Stimulated activated CD4-positive, alpha-beta T cell treated with anti-CD3 and anti-CD28 coated beads, Interleukin-12 subunit alpha, Interleukin-12 subunit beta, amount 100 ng/mL, for 4 hours (primary cell): ENCODE measurements at places on chromosomes 5 and 9.

GRCh38 chr5:102750151-102750834 is 4.8 kb upstream of the PAM start:
- no peak for DNase-seq

DNA sequence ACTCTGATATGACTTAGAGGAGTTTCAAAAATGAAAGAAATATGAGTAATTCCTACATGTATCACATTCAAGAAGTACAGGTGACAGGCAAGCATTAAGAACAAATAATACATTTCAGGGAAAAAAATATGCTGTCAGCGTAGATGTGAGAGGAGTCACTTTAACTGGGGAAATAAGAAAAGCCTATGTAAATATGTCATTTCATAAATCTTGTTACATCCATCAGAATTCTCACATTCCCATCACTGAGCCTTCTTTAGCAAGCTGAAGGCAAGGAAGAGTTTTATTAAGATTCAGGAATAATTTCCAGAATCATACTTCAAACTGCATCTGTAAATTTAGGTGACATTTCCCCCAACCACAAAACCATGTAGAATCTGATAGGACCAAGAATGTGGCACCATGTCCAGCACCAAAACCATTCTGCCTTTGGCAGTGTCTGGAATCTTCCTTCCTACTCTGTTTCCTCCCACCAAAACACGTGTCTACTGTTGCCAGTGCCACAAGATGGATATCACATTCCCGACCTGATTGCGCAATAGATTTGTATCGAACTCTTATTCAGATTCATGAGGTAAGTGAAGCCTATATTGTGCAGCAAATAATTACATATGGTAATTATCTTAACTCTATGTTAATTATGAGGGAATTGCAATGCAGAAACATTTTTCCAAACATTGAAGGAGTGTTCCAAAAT is 690.9 kb downstream of the ISL1 start:
- DNase-seq: no peak

GRCh38 chr5:37400501-37400900 is 21.4 kb downstream of the WDR70 start:
- DNase-seq: no peak

- no peak for DNase-seq
Observed at GRCh38 chr9:135524130-135524861, 3.1 kb downstream of the LCN1 start.

GRCh38 chr5:40828021-40828631 is 6.9 kb downstream of the RPL37 start:
- no peak for DNase-seq

- DNase-seq: no peak
Observed at GRCh38 chr9:79409182-79409823, 162.5 kb upstream of the TLE4 start.

GRCh38 chr5:133123297-133123696 is 71.5 kb downstream of the HSPA4 start:
- DNase-seq: no peak

DNA sequence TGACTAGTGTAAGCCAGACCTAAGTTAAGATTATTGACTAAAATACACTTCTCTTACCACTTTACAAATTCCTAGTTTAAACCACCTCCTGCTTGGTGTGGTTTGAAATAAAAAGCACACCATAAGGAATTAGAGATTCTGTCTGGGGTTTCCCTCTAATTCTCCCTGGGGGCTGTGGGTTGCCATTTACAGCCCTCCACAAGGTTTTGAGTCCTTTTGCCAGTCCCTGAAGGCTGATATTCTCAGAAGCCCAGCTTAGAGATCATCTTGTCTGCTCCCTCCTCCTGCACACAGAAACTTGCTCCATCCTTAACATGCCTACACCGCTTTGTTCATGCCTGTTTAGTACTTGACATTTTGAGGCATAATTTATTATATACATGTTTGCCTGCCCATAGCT is 7.2 kb upstream of the LMNB1 start:
- no peak for DNase-seq

GRCh38 chr9:124268248-124268647 is 10.5 kb downstream of the NEK6 start:
- no peak for DNase-seq

DNA sequence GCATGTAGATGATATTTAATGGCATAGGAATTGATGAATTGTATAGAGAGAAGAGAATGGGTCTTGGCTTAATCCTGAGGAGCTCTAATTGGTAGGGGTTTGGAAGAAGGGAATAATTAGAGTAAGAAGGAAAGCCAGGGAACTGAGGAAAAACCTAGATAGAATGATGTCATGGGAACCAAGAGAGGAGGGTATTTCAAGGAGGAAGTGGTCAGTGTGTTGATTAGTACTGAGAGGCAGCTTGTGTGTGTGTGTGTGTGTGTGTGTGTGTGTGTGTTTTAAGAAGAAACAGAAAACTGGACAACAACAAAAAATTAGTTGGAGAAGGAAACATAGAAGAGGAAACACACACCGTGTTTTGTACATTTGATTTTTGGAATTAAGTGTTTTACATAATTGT is 42.8 kb downstream of the MAST4 start:
- no peak for DNase-seq

DNA sequence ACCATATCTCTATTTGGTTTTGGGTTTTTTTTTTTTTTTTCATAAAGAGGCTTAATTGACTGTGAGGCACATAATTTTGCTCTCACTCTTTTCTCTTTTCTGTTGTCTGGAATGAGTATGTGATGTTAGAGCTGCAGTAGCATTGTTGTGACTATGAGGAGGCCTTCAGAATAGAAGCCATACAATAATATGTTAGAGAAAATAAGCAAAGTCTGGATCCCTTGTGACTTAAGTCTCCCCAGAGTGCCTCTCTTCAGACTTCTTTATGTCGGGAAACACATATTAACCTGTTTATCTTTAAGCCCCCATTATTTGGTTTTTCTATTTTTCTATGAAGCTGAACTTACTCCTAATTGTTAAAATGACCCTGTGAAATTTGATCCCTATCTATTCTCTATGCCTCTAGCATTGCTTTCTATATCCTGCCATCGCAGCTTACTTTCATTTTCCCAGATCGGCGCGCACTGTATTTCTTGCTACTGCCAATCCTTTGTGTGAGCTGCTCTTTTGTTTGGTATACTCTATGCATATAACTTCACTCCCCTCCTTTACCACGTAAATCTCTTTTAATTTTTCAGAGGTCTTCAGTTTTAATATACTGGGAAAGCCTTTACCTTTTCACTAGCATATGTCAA is 372.5 kb upstream of the KCNN2 start:
- DNase-seq: no peak

DNA sequence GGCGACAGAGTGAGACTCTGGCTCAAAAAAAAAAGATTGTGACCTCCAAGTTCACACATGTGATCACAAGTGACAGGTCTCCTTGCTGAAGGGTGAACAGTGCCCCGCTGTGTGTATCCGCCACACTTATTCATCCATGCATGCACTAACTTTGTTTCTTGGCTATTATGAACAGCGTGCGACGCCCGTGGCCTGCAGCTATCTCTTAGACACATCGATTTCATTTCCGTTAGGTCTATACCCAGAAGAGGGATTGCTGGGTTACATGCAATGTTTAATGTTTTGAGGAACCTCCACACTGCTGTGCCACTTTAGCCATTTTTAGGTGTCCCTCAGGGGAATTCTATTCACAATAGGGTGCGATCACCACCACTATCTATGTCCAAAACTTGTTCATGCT is 12.1 kb upstream of the EGFL7 start:
- no peak for DNase-seq

DNA sequence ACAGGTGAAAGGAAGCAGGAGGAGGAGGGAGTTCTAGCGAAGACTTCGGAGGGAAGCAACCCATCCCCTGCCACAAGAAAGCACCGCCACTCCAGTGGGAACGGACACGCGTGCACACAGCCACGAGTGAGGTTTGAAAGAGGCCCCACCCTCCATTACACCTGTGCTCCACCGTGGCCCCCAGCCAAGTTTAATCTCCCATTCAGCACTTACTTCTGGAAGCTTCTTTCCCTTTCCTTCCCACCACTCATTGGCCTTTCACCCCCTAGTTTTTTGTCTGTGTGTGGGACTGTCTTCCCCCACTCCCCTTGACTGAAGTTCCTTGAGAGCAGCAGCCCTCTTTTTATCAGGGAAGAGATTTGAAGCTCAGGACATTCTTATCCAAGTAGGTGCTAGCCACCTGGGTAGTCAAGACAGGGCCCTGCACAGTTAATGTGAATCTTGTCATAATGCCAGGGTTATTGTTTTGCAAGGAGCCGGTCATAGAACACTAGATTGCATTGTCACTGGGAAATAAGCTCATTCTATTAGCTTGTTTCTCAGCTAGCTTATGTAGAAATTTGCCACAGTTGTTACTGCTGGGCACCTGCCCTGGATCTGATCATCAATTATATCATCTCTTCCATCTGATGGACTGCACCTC is 256.0 kb downstream of the DOCK8 start:
- peak; percentile 7 for DNase-seq

GRCh38 chr5:43065387-43065947 is 25.3 kb upstream of the ANXA2R start:
- DNase-seq: no peak

GRCh38 chr5:178364326-178364675 is 131.7 kb upstream of the PHYKPL start:
- DNase-seq: no peak

DNA sequence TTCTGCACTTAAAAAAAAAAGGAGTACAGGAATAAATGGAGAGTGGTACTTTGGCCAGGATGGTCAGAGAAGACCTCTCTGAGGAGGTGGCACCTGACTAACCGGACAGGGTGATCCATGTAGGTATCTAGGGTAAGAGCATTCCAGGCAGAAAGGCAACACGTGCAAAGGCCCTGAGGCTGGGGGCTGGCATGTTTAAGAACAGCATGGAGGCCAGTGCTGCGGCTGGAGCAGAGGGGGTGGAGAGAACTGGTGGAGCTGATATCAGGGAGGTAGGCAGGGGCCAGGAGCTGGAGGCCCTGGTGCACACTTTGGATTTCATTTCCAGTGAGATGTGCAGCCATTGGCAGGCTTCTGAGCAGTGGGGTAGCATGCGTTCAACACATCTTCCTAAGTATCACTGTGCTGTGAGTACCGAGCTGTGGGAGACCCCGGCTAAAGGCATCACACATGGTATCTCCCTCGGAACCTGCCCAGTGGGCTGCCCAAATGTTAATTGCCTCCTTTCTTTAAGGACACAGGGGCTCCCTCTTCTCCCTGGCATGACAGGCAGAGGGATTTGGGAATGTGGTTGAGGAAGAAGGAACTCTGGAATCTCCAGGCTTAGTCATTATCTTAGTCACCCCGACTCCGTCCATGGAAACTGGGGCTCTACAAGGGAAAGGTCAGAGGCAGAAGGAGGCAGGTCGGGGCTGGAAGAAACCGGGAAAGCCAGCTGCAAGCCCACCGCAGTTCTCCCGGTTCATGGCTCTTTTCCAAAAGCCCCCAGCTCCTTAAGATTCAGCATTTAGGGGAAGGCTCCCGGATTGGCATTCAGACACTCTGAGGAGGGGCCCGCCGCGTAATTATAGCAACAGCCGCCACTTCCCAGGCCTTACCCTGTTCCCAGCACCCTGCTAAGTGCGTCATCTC is 18.6 kb downstream of the SLC6A7 start:
- DNase-seq: no peak

GRCh38 chr5:97094579-97095317 is 47.7 kb downstream of the LIX1 start:
- no peak for DNase-seq

DNA sequence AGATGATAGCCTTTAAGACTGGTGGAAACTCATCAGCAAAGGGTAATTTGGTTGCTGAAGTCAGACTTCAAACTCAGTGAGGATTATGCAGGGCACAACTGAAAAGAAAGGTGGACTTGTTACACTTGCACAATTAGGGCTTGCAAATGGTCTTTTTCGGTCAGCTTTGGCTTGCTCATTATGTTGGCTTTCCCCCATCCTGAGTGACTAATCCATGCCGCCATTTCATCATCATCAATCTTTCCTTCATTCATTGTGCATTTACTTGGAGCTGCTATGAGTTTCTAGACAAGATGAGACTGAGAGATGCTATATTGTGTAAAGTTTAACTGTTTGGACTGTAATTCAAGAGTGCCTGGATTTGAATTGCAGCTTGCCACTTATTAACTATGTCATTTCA is 134.8 kb upstream of the PPP1R2B start:
- no peak for DNase-seq

- no peak for DNase-seq
Observed at GRCh38 chr5:11397549-11397948, 506.7 kb downstream of the CTNND2 start.

DNA sequence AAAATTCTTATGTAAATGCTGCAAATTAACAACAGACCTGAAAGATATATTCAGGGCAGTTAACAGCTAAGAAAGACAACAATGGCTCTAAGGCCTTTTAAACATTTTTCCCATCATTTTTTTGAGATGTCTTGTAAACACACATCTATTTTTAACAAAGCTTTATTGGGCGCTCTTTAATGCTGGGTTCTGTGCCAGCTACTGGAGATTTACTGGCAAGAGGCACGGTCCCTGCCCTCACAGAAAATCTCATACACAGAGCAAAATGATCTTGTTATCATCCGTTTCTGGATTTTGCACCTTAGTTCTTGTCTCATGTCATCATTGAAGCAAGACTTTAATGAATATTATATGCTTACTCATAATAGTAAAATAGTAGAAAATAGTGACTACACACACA is 1022.3 kb upstream of the WWC1 start:
- DNase-seq: no peak

GRCh38 chr5:20348321-20348720 is 360.3 kb upstream of the CDH18 start:
- DNase-seq: no peak

DNA sequence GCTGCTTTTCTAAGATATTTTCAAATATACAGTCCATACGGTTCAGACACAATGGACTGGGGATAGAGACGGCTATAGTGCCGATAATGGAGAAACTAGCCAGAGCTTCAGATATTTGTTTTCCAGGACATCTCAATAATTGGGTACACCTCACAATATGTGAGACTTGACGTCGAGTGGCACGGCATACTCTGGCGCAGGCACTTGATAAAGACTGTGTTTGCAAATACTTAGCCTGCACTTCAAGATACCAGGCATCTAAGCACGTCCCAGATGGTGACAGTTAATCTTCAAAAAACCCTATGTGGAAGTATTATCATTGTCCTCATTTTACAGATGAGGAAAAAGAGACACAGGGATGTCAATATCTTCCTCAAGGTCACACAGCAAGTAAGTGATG is 48.5 kb downstream of the SEMA5A start:
- no peak for DNase-seq

- no peak for DNase-seq
Observed at GRCh38 chr5:45038366-45038987, 229.7 kb downstream of the MRPS30 start.

DNA sequence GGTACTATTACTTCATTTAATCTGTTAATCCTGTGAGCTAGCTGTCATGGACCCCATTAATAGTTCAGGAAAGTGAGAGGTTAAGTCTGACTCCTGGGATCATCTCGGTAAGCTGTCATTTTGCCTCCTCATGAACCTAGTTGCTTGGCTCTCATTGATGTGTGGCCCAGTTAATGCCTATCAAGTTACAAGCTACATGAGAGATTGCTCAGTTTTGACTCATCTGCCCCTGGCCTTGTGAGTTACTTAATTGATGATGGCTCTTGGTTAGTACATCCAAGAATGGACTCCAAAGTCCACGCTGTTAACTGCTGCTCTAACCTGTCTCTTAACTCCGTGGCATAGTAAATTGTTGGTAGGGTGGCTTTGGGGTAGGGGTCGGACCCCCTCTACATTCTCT is 23.9 kb downstream of the LARP1 start:
- no peak for DNase-seq

- DNase-seq: peak; percentile 55
Observed at GRCh38 chr5:40755093-40755406, 711 bp downstream of the TTC33 start.
